ENCODE measurements at places on chromosomes 1 and 21. TPM values are rescaled to one million over a fixed set of nuclear protein-coding genes. Genes with fewer than 3 reads are reported as not detected.

- H3K36me3 ChIP-seq: no peaks in the 10 kb centered on the region
- no peak overlapping the region for H3K27ac ChIP-seq
- H3K27me3 ChIP-seq: no peaks in the 10 kb centered on the region
Observed at GRCh38 chr1:95012389-95012788, 60.4 kb downstream of the ALG14 start.

- H3K4me1 ChIP-seq: no peaks in the 10 kb centered on the region
- no peak for DNase-seq
- H3K4me3 ChIP-seq: no peak overlapping the region
- no peaks in the 10 kb centered on the region for H3K36me3 ChIP-seq
- no peaks in the 10 kb centered on the region for H3K27me3 ChIP-seq
Observed at GRCh38 chr1:60052601-60053000, 21.0 kb downstream of the C1orf87 start.

GRCh38 chr1:177925006-177925405 lies 44.9 kb downstream of the SEC16B start:
- H3K4me1 ChIP-seq: no peaks in the 10 kb centered on the region
- H3K4me3 ChIP-seq: no peak overlapping the region
- H3K36me3 ChIP-seq: no peaks in the 10 kb centered on the region
- DNase-seq: no peak
- H3K27me3 ChIP-seq: no peaks in the 10 kb centered on the region

GRCh38 chr1:64038965-64039364 lies 164.5 kb upstream of the UBE2U start:
- no peak overlapping the region for H3K4me3 ChIP-seq
- peaks cover 10% of the 10 kb centered on the region for H3K4me1 ChIP-seq
- H3K27ac ChIP-seq: no peak overlapping the region
- no peak for DNase-seq
- peaks cover 16% of the 10 kb centered on the region for H3K36me3 ChIP-seq
- H3K27me3 ChIP-seq: no peaks in the 10 kb centered on the region

DNA sequence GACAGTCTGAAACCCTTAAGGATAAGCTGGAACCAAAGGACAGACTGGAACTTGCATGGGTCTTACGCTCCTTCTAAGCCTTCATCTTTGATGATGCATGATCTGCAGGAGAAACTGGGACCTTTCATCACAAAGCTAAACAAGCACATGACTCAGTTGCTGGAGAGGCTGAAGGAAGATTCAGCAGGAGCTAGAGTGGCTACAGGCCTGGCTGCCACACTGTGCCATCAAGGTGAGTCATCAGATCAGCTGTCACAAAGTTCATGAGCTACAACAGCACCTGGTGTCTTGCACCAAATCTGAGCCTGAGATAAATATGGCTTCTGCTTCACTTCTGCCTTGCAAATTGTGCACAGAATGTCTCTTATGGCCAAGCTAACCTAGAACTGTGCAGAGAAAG lies 95.5 kb upstream of the MARK1 start:
- H3K4me3 ChIP-seq: no peak overlapping the region
- no peak overlapping the region for H3K27ac ChIP-seq
- H3K36me3 ChIP-seq: no peaks in the 10 kb centered on the region
- DNase-seq: no peak
- peaks cover 3% of the 10 kb centered on the region for H3K4me1 ChIP-seq

GRCh38 chr1:21575351-21575942 lies 66.2 kb downstream of the ALPL start:
- H3K27ac ChIP-seq: no peak overlapping the region
- H3K27me3 ChIP-seq: no peaks in the 10 kb centered on the region
- DNase-seq: no peak
- no peak overlapping the region for H3K4me3 ChIP-seq

GRCh38 chr1:198156111-198156744 lies 570 bp upstream of the NEK7 start:
- DNase-seq: peak; percentile 75
- H3K4me3 ChIP-seq: peak overlapping the region; percentile 88
- no peaks in the 10 kb centered on the region for H3K36me3 ChIP-seq
- no peaks in the 10 kb centered on the region for H3K27me3 ChIP-seq

DNA sequence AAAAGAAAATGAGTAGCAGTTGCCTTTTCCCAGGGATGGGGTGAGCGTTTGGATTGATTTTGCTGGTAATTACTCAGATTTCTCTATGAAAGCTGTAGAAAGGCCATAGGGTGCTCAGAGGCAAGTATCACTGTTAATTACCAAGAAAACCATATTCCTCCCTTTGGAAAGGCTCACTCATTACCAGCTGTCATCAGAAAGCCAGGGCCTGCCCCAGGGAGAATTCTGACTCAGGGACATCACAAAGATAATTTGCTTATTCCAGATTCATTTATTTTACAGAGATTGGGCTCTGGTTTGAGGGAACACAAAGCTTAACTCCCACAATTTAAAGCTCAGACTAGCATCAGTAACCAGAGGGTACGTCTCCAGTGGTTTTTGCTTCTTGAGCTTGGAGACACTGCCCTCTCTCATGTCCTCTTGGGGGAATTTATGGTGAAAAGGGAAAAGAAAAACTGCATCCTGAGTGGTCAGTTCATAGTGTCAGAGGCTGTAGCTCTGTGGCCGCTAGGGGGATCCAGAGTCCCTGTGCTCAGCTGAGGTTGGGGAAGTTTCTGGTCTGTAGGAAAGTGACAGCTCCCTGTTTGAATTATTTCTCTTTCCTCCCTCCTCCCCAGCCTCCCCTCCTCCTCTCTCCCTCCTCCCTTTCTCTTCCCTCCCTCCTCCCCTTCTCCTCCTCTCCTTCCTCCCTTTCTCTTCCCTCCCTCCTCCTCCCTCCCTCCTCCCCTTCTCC lies 204.3 kb downstream of the KCNJ6 start:
- H3K4me3 ChIP-seq: no peak overlapping the region
- no peaks in the 10 kb centered on the region for H3K27me3 ChIP-seq
- H3K4me1 ChIP-seq: no peaks in the 10 kb centered on the region
- H3K27ac ChIP-seq: no peak overlapping the region

DNA sequence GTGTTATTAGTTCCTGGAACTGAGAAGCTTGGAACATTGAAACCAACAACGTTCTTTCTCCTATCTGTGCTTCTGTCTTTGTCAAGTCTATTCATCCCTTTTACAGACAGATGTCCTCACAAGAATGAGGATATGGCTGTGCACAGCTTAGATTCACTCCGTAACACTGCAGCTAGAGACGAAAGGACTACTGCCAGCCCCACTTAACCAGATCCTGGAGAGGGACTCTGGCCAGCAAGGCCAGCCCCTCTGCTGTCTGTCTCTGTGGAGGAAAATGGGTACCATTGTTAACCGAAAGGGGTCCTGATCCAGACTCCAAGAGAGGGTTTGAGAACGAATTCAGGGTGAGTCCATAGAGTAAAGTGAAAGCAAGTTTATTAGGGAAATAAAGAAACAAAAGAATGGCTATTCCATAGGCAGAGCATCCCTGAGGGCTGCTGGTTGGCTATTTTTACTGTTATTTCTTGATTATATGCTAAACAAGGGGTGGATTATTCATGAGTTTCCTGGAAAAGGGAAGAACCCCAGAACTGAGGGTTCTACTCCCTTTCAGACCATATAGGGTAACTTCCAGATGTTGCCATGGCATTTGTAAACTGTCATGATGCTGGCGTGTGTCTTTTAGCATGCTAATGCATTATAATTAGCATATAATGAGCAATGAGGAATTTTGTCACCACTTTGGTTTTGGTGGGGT lies 17.4 kb upstream of the USP24 start:
- no peak for DNase-seq
- H3K27ac ChIP-seq: no peak overlapping the region
- no peak overlapping the region for H3K4me3 ChIP-seq
- no peaks in the 10 kb centered on the region for H3K27me3 ChIP-seq
- no peaks in the 10 kb centered on the region for H3K4me1 ChIP-seq
- no peaks in the 10 kb centered on the region for H3K36me3 ChIP-seq

- no peak overlapping the region for H3K4me3 ChIP-seq
- no peak overlapping the region for H3K27ac ChIP-seq
- H3K27me3 ChIP-seq: no peaks in the 10 kb centered on the region
- H3K36me3 ChIP-seq: no peaks in the 10 kb centered on the region
- no peak for DNase-seq
- H3K4me1 ChIP-seq: no peaks in the 10 kb centered on the region
Observed at GRCh38 chr21:40829308-40829707, 17.6 kb downstream of the DSCAM start.

GRCh38 chr1:31668303-31668883 lies 23.7 kb upstream of the PEF1 start:
- H3K27ac ChIP-seq: no peak overlapping the region
- no peaks in the 10 kb centered on the region for H3K4me1 ChIP-seq
- H3K4me3 ChIP-seq: no peak overlapping the region
- DNase-seq: no peak

DNA sequence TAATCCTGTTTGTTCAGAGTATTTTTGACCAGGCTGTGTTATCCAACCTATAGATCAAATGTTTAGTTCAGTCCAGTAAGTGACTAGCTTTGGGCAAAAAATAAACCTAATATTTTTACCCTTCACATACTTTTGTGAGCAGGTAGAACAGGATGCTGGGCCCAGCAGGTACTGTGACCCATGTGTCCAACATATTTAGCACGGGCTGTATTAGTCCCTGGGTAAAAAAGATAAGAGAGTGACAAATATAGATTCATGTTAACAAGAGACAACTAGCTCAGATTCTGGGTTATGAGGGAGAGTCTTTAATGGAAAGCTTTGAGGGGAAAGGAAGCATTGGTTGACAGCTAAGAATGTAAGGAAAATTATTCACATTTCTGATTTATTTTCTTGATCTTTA lies 43.1 kb downstream of the OLFM3 start:
- no peak for DNase-seq
- H3K36me3 ChIP-seq: no peaks in the 10 kb centered on the region
- no peaks in the 10 kb centered on the region for H3K4me1 ChIP-seq
- H3K27ac ChIP-seq: no peak overlapping the region
- no peak overlapping the region for H3K4me3 ChIP-seq

GRCh38 chr1:41282679-41283317 lies 40.7 kb upstream of the SCMH1 start:
- no peak overlapping the region for H3K27ac ChIP-seq
- DNase-seq: peak; percentile 71
- H3K36me3 ChIP-seq: no peaks in the 10 kb centered on the region
- H3K4me3 ChIP-seq: no peak overlapping the region
- H3K27me3 ChIP-seq: no peaks in the 10 kb centered on the region

- peaks cover 14% of the 10 kb centered on the region for H3K36me3 ChIP-seq
- no peak overlapping the region for H3K4me3 ChIP-seq
- H3K27me3 ChIP-seq: no peaks in the 10 kb centered on the region
- no peaks in the 10 kb centered on the region for H3K4me1 ChIP-seq
- H3K27ac ChIP-seq: no peak overlapping the region
Observed at GRCh38 chr21:42819861-42820615, 59.3 kb downstream of the WDR4 start.

DNA sequence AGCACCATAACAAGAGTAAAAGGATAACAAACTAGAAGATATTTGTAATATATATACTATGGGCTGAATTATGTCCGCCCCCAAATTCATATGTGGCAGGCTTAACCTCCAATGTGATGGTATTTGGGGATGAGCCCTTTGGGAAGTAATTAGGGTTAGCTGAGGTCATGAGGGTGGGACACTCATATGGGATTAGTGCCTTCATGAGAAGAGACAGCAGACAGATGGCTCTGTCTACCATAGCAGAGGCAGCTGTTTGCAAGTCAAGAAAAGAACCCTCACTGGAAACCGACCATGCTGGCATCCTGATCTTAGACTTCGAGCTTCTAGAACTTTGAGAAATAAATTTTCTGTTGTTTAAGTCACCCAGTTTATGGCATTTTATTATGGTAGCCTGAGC lies 303.6 kb downstream of the LMO4 start:
- peaks cover 19% of the 10 kb centered on the region for H3K36me3 ChIP-seq
- no peak for DNase-seq
- no peaks in the 10 kb centered on the region for H3K27me3 ChIP-seq
- H3K27ac ChIP-seq: no peak overlapping the region

GRCh38 chr1:227308367-227309336 lies 9.6 kb downstream of the CDC42BPA start:
- H3K4me3 ChIP-seq: no peak overlapping the region
- no peaks in the 10 kb centered on the region for H3K27me3 ChIP-seq
- DNase-seq: no peak
- H3K4me1 ChIP-seq: peaks cover 4% of the 10 kb centered on the region
- no peaks in the 10 kb centered on the region for H3K36me3 ChIP-seq
- no peak overlapping the region for H3K27ac ChIP-seq

DNA sequence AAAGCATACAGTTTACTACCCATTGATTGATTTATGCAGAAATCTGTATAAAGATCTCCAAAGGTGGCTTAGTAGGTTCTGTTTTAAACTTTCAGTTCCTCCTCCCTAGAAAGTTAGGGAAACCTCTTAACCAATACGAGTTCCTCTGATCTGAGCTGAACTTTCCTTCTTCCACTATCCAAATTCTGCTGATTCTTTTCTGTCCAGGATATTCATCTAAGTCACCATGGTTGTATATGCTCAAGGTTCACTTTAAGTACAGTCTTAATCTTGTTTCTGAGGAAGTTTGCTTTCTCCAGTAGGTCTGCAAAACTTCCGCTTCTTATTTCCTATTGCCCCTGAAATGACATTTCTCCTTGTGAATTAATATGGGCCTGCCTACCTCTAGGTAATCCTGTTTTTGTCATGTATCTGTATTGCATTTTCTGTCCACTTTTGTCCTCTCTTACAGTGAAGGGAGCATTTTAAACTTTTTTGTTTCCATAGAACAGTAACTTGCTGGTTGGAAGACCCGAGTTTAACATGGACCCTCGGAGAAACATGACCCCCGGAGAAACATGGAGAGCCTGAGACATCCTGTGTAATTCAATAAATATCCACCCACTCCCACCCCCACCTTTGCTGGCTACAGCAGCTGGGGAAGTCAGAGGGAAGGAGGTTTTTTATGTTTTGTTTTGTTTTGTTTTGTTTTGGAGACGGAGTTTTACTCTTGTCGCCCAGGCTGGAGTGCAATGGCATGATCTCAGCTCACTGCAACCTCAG lies 16.7 kb upstream of the TUT4 start:
- H3K4me1 ChIP-seq: no peaks in the 10 kb centered on the region
- H3K4me3 ChIP-seq: no peak overlapping the region
- H3K27ac ChIP-seq: no peak overlapping the region
- no peaks in the 10 kb centered on the region for H3K36me3 ChIP-seq

The BGLAP gene
- total RNA-seq: 2.4 TPM

The DBT gene
- total RNA-seq: 19.0 TPM

The FPGT gene
- total RNA-seq: 5.2 TPM

The PLPPR5 gene
- total RNA-seq: 0.79 TPM

The TMEM183A gene
- 93.4 TPM for total RNA-seq

The CLDN17 gene
- total RNA-seq: not detected

The THEM5 gene
- not detected for total RNA-seq

The YIPF1 gene
- 29.1 TPM for total RNA-seq

The S100A16 gene
- total RNA-seq: 8.0 TPM

The TTC22 gene
- total RNA-seq: 0.59 TPM

The VHLL gene
- total RNA-seq: not detected
